T1000 (cell line): ENCODE measurements at places on chromosomes 16 and 17.
A peak's percentile ranks its signal among the peaks of the same experiment; 100 is the strongest.

DNA sequence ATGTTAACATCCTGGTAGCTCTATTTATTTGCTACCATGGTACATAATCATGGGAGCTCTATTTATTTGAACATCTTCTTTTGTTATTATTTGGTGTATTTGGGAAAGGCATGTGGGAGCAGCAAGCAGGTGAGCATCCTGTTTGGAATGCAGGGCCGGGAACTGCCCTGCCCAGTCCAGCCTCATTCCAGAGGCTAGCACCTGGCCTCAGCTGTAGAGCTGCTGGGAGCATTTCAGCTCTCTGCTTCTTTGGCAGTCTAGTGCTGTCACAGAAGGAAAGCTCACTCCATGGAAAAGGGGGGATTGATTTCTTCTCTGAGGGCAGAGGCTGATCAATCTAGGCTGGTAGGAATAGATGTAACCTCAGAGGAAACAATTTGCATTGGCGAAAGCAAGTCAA is 112.5 kb downstream of the WWOX start:
- no peak for DNase-seq

DNA sequence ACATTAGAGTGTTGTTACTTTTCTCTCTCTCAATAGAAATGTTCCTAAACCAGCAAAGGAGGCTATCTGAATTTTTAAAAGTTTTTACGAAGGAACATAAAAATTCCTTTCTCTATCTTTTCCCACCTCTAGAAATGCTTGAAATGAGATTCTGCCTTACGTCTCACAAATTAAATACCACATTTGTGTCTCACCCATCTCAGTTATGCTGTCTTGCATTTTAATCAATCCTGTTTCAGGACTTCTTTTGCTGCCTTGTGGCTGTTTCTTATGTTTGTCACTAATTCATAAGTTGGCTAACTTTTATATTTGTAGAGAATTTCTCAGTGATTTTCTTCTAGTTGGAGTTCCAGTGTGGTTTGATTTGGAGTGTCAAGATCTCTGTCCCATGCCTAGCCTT is 3.5 kb downstream of the OMG start:
- DNase-seq, result no peak

DNA sequence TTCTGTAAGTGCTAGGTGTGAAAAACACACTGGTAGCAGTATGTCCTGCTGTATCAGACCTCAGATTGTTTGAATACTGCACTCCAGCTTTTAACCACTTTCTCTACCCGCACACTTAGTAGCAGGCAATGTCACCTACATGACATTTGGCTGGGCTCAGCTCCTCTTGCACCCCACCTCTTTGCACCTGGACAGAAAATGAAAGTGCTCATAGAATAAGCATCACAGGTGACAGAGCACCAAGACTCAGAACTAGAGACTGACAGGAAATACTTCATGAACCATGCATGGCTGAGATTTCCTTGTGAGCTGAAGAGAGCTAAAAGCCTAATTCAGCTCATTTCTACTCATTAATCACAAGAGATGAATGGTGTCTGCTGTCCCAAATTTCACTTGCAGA is 1014.2 kb upstream of the CDH8 start:
- no peak for DNase-seq

DNA sequence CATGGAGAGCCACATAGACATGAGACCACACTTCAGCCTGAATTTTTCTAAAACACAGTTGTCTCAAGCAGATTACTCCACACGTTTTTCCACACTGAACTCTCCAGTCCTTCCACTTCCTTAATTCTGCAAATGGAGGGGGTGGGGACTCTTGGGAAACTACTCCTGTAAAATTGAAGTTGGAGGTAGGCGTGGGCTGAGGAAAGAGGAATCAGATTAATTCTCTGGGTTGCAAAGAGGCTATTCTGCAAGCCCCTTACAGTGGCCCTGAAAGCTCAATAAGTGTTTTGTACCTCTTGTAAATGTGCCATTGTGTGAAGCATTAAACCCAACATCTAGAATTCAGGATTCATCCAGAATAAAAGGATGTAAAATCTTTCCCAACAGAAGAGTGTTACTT is 9.6 kb downstream of the MARVELD3 start:
- DNase-seq, result no peak

GRCh38 chr17:41367426-41368075 is 2.1 kb downstream of the KRT33B start:
- peak; percentile 32 for DNase-seq

- no peak for DNase-seq
Measured at GRCh38 chr17:57410169-57410568, 153.8 kb downstream of the MSI2 start.

GRCh38 chr16:10957771-10958482 is 13.6 kb downstream of the CLEC16A start:
- DNase-seq, result no peak

DNA sequence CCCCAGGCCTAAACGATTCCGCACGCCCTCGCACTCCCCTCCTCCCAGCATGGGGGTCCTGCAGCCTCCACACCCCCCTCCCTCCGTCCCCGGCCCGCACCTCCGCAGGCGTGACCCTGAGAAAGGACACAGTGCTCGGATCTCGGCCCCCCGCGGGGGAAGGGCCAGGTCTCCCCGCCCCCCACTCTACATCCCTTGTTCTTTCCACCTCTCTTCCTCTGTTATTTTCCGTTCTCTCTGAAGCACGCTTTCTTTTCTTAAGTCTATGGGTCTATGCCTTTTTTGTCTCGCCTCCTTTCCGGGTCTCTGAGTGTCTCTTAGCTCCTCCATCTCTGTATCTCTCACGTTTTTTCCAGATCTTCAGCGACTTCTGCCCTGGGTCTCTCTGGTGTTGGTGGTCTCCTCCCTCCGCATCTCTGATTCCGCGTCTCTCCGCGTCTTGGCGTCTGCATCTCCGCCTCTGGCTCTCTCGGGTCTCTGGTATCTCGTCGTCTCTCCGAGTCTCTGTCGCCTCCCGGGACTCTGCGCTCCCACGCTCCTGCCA is 2.1 kb upstream of the HES7 start:
- DNase-seq, result no peak

- DNase-seq, result no peak
Measured at GRCh38 chr17:3656755-3657587, 11.4 kb downstream of the TAX1BP3 start.

DNA sequence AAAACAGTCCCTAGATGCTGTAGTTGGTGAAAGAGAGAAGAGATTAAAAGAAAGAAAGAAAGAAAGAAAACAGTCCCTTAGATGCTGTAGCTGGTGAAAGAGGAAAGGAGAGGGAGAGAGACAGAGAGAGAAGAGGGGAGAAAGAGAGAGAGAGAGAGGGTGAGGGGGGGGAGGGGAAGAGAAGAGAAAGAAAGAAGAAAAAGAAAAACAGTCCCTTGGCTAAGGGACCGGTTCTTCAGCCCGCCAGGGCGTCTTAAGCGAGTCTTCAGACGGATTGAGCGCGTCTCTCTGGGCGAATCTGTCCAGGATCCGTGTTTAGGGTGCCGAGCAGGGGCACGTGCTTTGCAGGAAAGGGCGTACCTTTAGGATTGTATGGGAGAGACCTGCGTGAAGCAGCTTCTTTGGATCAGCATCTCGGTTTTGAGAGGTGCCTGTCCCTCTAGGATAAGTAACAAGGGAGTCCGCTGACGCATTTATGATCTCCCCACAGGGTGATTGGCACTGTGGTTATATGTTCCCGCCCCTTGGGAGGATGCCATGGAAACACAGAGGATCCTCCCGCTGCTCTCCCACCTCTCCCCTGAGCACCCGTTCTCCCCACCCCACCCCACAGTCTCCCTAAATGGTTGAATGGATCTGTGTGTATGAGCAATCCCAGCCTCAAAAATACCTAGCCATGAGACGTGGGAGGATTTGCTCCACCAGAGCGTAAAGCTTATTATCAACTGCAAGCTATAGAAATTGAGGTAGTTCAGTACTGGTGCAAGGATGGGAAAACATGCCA is 16.7 kb downstream of the GNGT2 start:
- no peak for DNase-seq

DNA sequence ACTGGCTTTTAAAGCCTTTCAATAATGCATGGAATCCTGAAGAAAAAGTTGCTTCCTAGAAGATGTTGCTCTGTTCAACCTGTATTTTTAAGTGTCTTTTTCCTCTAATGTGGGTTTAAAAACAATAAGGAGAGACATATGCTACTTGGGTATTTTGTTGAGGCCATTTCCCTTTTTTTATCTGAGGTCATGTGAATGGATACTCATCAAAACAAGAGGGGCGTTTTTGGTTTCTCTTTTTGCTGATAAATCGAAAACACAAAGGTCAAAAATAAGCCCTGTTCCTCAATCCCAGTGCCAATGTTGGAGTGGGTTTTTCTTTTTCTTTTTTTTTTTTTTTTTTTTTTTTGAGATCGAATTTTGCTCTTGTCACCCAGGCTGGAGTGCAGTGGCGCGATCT is 468.0 kb upstream of the RBFOX1 start:
- no peak for DNase-seq

DNA sequence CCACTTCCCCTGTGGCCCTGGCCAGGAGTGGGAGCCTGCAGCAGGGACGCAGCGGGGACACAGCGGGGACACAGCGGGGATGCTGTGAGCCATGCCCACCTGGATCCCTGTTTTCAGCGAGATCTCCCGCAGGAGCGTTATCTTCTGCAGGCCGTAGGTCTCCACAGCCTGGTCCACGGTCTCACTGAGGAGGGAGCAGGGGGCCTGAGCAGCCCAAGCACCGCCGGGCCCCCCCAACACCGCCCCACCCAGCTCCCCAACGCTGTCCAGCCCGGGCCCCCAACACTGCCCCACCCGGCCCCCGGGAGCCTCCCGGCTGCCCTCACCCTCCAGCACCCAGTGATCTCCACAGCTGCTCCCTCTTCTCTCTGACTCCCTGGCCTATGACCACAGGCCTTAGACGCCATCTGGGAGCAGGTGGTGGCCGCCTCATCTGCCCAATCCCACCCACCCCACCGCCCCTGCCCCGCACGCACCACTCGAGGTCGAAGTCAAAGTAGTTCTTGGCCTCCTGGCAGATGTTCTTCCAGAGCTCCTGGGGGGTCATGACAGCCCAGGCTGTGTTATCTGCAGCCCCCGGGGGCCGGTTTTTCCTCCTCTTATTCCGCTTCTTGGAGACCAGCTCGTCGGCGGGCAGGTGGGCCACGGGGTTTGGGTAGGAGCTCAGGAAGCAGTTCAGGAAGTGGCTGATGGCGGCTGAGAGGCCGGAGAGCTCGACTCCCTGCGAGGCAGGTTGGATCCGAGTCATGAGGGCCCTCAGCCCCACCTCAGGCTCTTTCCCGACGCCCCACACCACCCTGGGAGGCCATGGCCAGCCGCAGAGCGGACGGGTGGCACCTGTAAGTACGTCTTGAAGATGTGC is 17.0 kb downstream of the CLUH start:
- no peak for DNase-seq

- no peak for DNase-seq
Measured at GRCh38 chr16:21656795-21657768, 4.7 kb upstream of the IGSF6 start.

DNA sequence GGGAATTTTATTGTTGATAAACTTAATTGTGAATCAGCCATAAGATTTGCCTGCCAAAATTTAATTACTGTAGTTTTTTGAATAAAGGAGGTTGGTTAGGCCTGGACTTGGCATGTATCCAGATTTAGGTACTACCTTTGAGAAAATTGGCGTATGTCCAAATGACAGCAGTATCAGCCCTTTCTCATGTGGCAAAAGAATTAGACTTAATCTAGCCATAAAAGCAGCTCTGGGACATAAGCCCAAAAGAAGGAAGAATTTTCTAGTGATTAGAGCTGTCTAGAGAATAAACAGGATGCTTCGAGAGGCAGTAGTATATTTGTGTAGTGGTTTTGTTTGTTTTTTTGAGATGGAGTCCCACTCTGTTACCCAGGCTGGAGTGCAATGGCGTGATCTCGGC is 27.7 kb downstream of the PPM1E start:
- no peak for DNase-seq

DNA sequence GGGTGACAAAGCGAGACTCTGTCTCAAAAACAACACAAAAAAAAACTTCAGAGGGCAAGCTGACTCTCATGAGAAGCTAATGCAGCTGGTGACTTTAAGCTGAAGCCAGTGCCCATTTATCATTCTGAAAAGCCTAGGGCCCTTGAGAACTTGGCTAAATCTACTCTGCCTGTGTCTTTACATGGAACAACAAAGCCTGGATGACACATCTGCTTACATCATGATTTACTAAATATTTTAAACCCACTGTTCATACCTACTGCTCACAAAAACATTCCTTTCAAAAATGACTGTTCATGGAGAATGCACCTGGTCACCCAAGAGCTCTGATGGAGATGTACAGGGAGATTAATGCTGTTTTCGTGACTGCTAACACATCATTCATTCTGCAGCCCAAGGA is 6.1 kb upstream of the ALOX12 start:
- no peak for DNase-seq

- DNase-seq, result no peak
Measured at GRCh38 chr17:48575673-48576478, 2.3 kb downstream of the HOXB4 start.

DNA sequence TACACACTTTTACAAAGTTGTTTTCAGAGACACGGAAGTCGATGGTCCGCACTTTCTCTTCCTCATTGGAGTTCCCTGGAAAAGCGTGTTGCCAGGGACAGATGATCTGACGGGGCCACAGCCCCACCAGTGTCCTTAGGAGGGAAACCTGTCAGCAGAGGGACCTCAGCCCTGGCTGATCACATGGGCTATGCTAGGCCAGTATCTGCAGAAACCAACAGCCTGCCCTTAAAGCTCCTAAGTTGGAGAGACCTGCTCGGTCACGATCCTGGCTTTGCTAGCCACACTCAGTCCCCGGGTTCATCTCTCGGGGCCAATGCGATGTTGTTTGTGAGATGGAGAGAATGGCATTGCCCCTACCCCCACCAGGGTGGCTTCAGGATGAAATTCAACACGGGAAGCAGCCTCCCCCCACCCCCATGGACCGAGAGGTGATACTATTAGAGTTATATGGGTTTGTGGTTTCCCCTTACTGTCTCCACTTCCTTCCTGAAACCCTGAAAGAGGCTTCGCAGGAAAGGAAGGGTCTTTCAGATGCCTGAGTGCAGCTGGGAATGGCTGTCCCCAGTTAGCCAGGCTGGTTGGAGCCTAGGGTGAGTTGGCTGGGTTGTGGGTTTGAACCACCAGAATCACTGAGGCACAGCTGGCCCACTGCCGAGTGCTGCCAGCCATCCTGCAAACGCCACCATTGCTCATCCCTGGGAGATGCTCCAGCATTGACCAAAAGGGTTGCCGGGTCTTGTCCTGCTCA is 16.6 kb downstream of the RMI2 start:
- DNase-seq, result no peak

DNA sequence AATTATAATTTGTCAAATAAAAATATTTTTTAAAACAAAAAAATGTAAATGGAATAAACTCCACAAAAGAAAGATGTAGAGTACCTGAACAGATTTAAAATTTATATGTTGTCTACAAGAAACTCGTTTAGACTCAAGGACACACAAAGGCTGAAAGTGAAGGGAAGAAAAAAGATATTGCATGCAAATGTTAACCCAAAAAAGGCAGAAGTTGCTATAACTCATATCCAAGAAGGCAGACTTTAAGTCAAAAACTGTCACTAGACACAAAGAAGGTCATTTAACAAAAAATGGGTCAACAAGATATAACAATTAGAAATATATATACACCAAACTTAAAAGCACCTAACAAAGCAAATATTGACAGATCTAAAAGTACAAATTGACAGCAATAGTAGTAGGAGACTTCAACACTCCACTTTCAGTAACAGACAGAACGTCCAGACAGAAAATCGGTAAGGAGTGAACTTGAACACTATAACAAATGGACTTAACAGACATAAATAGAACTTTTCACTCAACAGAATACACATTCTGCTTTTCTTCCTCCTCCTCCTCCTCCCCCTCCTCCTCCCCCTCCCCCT is 40.8 kb upstream of the MYLK3 start:
- DNase-seq, result no peak
